ENCODE measurements at places on chromosomes 11 and 22.

- peak; percentile 81 for DNase-seq
These were observed 2.3 kb upstream of the RTN4RL2 start for GRCh38 chr11:57458060-57458409.

DNA sequence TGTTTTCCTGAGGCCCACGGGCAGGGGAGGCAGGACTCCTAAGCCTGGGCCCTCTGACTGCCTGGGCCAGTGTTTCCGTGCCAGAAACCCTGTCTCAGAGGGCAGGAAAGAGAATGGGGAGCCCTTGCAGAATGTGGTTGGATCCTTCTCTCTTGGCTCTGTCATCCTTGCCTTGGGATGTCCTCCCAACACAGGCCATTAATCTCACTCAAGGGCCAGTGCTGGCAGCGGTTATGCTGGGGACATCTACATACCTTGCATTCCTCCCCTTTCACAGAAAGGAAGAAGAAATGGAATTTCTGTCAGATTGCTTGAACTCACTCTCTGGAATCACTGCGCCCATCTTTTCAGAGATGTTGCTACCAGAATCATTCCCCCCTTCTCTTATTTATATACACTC is 296.9 kb downstream of the KIRREL3 start:
- no peak for DNase-seq

DNA sequence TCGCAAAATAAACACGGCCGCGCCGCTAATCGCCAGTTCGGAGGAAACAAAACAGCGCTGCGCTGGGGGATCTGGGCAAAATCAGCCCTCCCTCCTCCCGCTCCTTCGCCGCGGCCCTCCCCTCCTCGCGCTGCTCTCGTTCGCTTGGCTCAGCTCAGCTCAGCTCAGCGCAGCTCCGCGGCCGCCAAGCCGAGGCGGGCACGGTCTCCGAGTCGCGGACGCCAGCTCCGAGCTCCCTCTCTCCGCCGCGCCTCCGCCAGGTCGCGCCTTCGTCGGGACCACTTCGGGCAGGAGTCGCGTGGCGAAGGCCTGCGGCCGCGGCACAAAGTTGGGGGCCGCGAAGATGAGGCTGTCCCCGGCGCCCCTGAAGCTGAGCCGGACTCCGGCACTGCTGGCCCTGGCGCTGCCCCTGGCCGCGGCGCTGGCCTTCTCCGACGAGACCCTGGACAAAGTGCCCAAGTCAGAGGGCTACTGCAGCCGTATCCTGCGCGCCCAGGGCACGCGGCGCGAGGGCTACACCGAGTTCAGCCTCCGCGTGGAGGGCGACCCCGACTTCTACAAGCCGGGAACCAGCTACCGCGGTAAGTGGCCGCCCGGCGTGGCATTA is at the start of gene SPON1:
TSS of gene SPON1 (plus strand) at position 162 of the 607 bp plus-strand sequence. CDS start at position 344, 182 bp downstream.
- DNase-seq, result peak; percentile 87

DNA sequence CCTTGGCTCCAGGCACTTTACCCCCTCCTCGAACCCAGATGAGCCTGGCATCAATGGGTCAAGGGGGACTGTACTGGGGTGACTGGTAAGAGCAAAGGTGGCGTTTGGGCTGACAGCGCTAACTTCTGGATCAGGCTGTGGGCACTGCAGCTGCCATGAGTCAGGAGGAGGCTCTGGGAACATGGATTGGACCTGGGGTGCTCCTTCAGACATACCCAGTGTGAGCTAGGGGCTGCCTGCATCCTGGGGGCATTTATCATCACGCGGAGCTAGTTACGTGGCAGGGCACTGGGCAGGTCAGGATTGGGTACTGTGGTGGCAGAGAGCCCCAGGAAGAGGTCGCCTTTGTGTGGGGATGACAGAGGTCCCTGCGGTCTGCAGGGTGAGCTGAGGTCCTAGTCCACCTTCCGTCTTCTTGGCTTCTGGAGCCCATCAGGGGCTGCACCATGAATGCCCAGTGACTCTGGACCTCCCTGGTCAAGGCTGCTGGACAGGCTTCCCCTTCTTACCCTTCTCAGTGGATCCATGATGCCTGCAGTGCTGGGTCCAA is 13.1 kb downstream of the GRIK4 start:
- no peak for DNase-seq

- peak; percentile 65 for DNase-seq
These were observed 4.6 kb downstream of the FGF4 start for GRCh38 chr11:69770540-69770939.

DNA sequence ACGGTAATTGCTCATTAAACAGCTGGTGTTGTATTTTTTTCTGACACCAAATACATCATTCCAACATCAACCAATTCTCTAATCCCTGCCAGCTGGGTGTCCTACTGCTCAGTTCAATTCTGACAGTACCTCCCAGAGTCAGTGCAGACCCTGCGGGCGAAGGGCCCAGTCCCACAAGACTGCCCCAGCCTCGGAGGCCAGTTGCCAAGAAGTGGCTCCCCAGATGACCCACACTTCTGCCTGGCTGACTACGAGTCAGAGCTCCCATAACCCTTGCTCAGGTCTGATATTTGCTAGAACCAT is 147.2 kb downstream of the CTTN start:
- DNase-seq, result no peak

GRCh38 chr22:19708321-19709011 is 5.8 kb upstream of the SEPTIN5 start:
- DNase-seq, result no peak

- DNase-seq, result peak; percentile 35
These were observed 4.8 kb upstream of the IGF2 start for GRCh38 chr11:2143799-2144543.

- DNase-seq, result no peak
These were observed 535.0 kb downstream of the TBC1D22A start for GRCh38 chr22:47297261-47298016.

- no peak for DNase-seq
These were observed 18.6 kb downstream of the USH1C start for GRCh38 chr11:17525570-17525969.

- DNase-seq, result no peak
These were observed 378.8 kb downstream of the ETS1 start for GRCh38 chr11:128208329-128209137.

GRCh38 chr11:106714199-106714598 is 304.1 kb downstream of the GUCY1A2 start:
- DNase-seq, result no peak

DNA sequence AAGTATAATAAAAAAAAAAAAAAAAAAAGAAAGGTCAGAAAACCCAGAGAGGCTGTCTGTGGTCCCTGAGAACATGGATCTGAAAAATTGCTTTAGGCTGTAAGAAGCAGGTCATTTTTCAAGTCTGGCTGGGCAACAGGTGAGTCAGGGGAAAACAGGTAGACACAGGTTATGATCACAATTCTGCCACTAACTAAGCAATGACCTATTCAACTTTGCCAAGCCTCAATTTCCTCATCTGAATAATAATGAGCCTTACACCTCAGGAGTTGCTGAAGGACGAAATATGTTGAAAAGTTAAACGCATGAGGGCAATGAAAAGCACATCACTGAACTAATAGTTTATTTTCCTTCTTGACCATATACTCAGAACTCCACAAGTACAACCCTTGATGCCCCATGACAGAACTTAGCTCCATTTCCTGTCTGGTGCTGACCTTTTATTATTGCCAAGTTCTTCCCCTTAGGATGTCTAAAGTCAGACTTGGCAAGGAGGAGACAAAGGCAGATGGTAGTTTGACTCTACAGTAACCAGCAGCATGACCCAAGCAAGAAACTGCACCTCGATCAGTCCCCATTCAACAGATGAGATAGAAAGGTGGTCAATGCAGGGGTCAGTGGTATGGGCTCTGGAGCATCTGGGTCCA is 93.6 kb downstream of the SYN3 start:
- no peak for DNase-seq

GRCh38 chr11:1737080-1737757 is 13.2 kb downstream of the IFITM10 start:
- DNase-seq, result no peak

DNA sequence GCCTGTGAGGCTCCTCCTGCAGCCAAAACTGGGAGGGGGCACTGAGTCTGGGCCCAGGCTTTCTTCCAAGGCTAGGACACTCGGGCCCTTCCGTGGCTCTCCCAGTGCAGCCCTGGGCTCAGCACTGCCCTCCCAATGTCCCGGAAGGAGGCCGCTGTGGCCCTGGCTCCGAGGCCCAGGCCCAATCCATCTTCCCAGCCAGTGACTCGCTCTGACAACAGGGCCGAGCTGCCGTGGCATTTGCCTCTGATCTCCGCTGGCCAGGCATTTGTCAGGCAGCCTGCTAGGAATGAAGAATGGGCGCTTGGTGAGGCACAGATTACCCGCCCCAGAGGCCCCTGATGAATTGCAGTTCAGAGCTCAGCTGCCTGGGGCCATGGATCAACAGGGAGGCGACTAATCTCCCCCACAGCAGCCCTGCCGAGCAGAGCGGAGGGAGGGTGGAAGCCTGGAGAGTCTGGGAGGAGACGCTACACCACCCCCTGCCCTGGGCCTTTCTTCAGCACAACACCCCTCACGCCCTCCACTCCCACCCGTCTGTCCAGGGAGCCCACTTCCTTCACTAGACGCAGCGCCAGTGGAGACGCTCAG is 8.3 kb downstream of the FXYD2 start:
- DNase-seq, result peak; percentile 32

DNA sequence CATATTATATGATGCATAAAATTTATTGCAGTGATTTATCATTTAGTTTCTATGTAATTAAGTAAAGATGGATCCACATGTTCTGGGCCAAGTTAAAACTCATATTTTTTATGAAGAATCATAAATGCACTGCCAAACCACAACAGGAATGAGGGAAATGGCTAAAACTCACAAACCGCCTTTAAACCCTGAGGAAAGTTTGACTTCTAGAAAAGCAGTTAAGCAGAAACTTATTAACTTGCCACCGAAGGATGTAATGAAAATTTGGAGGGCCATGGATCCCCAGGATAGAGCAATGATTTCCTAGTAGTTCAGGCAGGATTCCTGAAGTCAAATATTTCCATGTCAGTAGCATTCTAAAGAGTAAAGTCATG is 218.3 kb upstream of the CTSC start:
- no peak for DNase-seq

- DNase-seq, result peak; percentile 84
These were observed 17.4 kb upstream of the PRAME start for GRCh38 chr22:22576244-22576988.

DNA sequence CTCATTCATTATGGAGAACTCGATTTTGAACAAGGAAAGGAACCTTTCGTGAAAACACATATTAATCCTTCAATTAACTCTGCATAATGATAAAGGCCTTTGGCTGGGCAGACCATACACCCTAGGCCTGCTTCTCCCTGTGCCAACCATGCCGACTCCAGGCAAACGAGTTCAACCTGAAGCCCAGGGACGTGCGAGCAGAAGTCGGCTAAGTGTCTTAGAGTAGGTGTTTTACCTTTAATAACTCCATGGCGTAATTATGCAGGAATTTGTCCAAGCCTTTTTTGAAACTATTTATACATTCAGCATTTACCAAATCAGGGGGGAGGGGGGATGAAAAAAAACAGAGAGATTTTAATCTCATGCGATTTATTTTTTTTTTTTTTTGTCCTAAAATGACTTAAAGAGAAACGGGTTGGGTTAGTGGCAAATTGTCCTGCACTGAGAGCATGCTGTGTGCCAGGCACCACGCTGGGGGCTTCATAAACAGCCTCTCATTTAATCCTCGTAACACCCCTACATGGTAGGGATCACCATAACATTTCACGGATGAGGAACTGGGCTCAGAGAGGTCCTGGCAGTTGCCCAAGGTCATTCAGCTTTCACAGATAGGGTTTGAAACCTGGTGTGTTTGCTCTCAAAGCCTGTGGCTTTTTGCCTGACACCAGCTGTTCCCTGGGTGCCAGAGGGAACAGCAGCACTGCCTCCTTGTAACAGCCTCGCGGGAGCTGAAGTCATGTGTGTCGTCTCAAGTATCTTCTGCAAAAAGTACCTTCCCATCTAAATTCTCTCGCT is 423.9 kb downstream of the MN1 start:
- DNase-seq, result no peak

DNA sequence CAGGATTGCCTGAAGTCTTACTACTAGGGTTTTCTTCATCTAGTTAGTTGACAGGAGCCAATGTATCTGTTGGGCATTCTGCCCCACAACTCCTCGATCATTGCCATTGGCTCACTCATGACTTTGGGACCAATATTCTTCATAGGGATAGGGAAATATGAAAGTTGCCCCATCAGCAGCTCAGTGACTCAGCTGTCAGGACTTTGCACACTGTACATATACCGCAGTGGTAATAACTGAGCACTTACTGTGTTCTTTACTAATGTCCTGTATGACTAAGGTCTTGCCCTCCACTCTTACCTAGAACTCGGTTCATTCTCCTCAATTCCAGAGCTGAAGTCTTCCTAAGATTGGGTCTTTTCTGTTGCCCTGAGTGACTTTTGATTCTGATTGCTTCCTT is 46.8 kb upstream of the PGR start:
- DNase-seq, result no peak

- DNase-seq, result no peak
These were observed 12.9 kb upstream of the LRRC32 start for GRCh38 chr11:76683161-76684095.

- no peak for DNase-seq
These were observed 24.6 kb upstream of the RTL6 start for GRCh38 chr22:44522526-44523170.

DNA sequence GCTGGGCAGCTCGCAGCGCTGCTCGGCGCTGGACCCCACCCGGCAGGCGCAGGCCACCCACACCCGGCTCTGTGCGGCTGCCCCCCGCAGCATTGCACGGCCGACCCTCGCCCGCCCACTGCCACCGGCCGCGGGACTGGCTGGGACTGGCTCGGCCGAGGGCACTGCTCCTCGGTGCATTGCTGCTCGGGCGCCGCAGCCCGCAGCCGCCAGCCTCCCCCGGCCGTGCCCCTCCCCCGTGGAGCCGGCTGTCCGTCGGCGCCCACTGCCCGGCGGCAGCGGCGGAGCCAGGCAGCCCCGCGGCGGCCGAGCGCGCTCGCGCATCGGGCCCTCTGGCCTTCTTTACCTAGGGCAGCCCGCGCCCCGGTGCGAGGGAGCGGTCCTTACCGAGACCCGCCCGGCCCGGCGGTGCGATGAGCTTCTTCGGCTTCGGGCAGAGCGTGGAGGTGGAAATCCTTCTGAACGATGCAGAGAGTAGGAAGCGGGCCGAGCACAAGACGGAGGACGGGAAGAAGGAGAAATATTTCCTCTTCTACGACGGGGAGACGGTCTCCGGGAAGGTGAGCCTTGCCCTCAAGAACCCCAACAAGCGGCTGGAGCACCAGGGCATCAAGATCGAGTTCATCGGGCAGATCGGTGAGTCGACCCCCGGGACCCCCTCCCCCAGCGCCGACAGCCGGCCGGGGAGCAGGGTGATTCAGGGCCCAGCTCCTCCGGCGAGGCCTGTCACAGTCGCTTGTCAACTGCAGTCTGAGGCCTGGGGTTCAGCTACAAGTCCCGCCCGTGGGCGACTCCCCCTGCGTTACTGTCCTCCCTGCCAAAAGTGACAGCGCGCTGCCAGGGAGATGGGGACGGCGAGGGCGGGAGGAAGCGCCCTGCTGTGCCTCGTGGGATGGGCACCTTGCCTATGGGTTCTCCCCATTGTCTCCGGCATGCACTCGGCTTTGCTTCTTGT is 516 bp downstream of the VPS26B start:
- peak; percentile 52 for DNase-seq

DNA sequence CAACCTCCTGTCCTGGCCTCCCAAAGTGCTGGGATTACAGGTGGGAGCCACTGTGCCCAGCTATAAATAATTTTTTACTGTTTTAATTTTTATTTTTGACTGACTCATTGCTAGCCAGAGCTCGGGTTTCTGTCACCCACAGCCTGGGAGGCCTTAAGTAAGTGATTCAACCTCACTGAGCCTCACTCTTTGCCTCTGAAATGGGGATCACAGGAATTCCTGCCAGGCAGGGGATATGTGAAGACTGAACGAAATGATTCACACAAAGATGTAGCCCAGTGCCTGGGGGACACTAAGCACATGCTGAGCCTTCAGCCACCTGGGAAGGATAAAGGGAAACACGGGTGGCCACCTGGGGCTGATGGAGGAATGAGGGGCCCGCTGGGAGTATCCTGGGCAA is 3.8 kb upstream of the LRRC74B start:
- no peak for DNase-seq
